ENCODE measurements at places on chromosomes 7 and 10. TPM values are rescaled to one million over a fixed set of nuclear protein-coding genes. Genes with fewer than 3 reads are reported as not detected.

Gene TMEM225B
- 0.61 TPM for total RNA-seq

Gene MAGI2
- 0.12 TPM for total RNA-seq

Gene CH25H
- not detected for total RNA-seq

Gene PTF1A
- total RNA-seq: not detected

Gene TSPAN33
- total RNA-seq: 6.2 TPM

Gene TNS3
- 4.7 TPM for total RNA-seq

Gene ZNF485
- total RNA-seq: 7.1 TPM

Gene RPEL1
- not detected for total RNA-seq

Gene EBF3
- not detected for total RNA-seq

Gene SYT15
- 1.3 TPM for total RNA-seq

Gene IFIT1B
- not detected for total RNA-seq

Gene REPIN1
- total RNA-seq: 79.7 TPM

Gene ITPRID1
- total RNA-seq: not detected

Gene FRMPD2
- not detected for total RNA-seq

Gene PRF1
- 76.5 TPM for total RNA-seq

Gene CASP7
- 15.6 TPM for total RNA-seq

Gene GPER1
- not detected for total RNA-seq

Gene STEAP4
- total RNA-seq: 0.58 TPM

Gene CLCN1
- total RNA-seq: not detected

Gene ALOX5
- 2.4 TPM for total RNA-seq

Gene ZNF679
- total RNA-seq: not detected

Gene HOXA11
- total RNA-seq: not detected

Gene ADCY1
- total RNA-seq: 1.5 TPM

Gene PTCD1
- 10.5 TPM for total RNA-seq

Gene ORC5
- total RNA-seq: 35.8 TPM

Gene MMRN2
- not detected for total RNA-seq

Gene MDFIC
- total RNA-seq: 172 TPM

Gene STEAP1
- total RNA-seq: 1.1 TPM

Gene VAX1
- not detected for total RNA-seq

Gene INHBA
- 1.2 TPM for total RNA-seq

Gene TMEM184A
- not detected for total RNA-seq

Gene TAF3
- 15.9 TPM for total RNA-seq

Gene PRKCQ
- total RNA-seq: 36.0 TPM

Gene OR2A1
- total RNA-seq: not detected

Gene HOXA2
- total RNA-seq: not detected

Gene KNDC1
- total RNA-seq: 0.21 TPM

Gene JAKMIP3
- 1.3 TPM for total RNA-seq

Gene HEPACAM2
- not detected for total RNA-seq

Gene ELN
- not detected for total RNA-seq

Gene SFMBT2
- 24.9 TPM for total RNA-seq

Data from activated CD4-positive, alpha-beta T cell treated with anti-CD3 and anti-CD28 coated beads, Interleukin-2, amount 10 ng/mL, durations not matched to agents 24 days and 14 days (primary cell).